Ascending aorta (tissue), 2 donors: ENCODE measurements at places on chromosomes 7 and 10. TPM values are rescaled to one million over a fixed set of nuclear protein-coding genes. Genes with fewer than 3 reads are reported as not detected.

DNA sequence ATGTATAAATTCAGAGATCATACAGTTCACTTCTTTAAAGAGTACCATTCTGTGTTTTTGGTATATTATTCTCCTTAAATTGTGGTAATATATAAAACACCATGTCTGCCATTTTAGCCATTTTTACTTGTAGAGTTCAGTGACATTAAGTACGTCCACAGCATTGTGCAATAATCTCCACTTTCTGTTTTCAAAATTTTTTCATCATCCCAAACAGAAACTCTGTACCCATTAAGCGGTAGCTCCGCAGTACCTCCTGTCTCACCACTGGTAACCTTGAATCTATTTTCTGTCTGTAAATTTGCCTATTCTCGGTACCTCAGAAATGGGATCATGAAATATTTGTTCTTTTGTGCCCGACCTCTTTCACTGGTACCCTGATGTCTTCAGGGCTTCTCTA lies 60.3 kb downstream of the CAMK1D start:
- no peak for DNase-seq

Gene ADAM12
- total RNA-seq = not detected

Gene MAT1A
- 0.32 TPM for total RNA-seq

DNA sequence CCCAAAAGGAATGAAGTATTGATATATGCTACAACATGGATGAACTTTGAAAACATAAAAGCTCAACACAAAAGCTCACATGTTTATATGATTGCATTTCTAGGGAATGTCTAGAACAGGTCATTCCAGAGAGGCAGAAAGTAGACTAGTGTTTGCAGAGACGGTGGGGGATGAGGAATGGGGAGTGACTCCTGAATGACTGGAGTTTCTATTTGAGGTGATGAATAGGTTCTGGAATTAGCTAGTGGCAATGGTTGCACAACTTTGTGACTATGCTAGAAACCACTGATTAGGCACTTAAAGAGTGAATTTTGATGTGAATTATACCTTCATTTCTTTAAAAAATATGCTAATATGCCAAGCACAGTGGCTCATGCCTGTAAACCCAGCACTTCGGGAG lies 6.9 kb downstream of the KPNA7 start:
- DNase-seq = no peak

Gene GIMAP6
- 37.6 TPM for total RNA-seq

Gene PRF1
- 6.2 TPM for total RNA-seq

DNA sequence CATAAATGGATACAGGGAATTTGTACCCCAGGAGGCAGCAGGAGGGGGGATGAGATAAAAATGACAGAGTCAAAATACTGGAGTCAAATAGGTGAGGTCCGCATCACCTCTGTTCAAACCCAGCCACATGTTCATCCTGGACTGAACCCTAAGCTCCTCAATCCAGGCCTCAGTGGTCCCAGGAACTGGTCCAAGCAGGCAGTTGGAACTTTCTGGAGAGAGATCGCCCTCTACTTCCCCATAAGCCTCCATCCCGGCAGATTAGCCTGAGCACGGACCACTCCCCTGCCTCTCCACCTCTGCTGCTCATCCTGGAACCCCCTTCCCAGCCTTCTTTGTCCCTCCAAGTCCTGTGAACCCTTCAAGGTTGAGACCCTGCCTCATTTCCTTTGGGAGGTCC lies 959.7 kb upstream of the ZNF722 start:
- no peak for DNase-seq

Gene NKX1-2
- total RNA-seq = not detected

Gene PCGF5
- total RNA-seq = 39.8 TPM

Gene PPP1R3C
- total RNA-seq = 2.0 TPM

DNA sequence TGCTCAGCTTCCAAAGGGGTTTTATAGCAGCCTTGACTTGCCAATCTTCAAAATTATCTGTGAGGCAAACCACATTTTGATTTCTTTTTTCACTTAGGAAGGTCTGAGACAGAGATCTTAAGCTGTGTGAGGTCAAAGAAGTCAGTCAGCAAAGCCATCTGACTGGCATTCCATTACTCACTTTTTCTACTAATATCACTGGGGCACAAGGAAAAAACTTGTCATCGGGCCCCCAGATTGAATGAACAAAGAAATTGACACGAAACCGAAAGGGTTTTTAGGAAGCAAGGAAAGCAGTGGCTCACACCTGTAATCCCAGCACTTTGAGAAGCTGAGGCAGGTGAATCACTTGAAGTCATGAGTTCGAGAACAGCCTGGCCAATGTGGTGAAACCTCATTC lies 78.5 kb upstream of the FRMD4A start:
- no peak for DNase-seq

DNA sequence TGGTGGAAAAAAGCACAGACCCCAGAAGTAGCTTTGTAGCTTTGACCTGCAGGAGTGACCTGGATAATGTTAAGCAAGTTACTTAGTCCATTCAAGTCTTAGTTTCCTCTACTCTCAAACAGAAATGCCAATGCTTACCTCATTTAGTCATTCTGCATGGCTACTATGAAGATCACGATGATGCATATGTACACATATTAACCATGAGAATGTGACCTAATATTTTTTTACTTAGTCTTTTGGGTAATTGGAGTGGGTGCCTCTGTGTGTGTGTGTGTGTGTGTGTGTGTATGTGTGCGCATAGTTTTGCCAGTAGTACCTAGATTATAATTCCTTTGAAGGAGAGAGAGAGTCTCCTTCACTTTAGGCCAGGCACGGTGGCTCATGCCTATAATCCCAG lies 95.8 kb downstream of the NRP1 start:
- DNase-seq = no peak

Gene ASZ1
- total RNA-seq = not detected

DNA sequence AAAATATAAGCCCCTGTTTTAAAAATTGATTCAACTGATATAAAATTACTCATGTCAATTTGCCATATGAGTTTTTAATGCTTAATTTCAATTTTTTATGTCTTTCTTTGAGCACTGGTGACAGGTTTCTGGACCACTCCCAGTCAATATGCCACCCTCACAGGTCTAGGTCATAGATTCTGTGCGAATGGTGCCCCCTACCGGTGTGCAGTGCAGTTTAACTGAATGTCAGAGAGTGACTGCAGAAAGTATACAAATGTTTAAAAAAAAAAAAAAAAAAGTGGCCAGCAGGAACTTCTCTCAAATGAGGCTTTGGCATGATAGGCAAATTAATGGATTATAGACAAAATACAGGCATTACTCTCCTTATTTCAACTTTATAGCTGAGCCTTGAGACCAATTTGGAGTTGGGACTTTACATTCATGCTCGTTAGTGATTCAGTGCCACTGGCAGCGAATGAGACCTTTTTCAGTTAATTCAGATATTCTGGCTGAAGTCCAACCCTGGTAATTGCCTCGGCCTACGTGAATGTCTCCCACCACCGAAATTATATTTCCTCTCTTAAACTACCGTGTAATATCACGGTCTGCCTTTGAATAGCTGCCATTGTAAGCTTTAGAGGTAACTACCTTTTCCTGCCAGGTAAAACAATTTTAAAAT lies 427.6 kb downstream of the PHTF2 start:
- peak; percentile 74 for DNase-seq

- DNase-seq = no peak
These were observed 927.2 kb upstream of the AUTS2 start for GRCh38 chr7:68671046-68671445.

GRCh38 chr7:134454277-134454676 lies 4.6 kb downstream of the AKR1B1 start:
- no peak for DNase-seq

DNA sequence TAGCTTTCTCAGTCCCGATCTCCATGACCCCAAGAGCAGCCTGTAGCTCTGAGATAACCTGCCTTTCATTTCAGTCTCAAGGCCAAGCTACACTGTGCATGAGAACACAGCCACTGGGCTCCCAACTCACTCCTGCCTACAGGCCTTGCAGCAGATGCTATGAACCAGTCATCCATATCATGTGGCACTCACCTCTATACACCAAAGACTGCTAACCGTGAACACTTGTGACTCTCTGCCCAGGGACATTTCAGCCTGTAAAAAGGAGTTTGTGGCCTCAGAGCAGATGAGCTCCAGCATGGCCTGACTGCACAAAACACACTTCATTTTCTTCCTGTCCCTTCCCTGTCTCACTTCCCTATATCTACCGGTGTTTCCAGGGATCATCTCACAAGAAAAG lies 56.9 kb upstream of the NPY start:
- no peak for DNase-seq
